ENCODE measurements at places on chromosomes 7 and 10.
A peak's percentile ranks its signal among the peaks of the same experiment; 100 is the strongest.

DNA sequence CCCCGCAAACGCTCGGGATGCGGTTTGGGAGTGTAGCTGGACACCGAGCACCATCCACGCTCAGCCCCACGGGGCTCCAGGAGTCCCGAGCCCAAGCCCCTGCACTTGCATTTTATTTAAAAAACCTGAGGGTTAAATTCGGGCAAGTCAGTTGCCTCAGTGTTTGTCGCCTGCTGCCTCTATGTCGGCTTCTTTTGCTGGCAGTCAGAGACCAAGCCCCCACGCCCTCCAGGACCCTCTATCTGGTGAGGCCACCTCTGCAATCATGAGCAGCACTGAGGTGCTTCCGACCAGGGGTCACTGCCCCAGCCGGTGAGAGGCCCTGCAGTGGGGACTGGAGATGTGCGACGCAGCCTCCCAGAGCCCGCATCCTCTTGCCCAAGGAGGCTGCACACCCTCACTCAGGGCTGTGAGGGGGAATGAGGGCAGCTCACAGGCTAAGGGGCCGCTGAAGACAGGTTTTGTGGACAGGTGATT lies 13.3 kb upstream of the ZNF273 start:
- DNase-seq: peak; percentile 18

DNA sequence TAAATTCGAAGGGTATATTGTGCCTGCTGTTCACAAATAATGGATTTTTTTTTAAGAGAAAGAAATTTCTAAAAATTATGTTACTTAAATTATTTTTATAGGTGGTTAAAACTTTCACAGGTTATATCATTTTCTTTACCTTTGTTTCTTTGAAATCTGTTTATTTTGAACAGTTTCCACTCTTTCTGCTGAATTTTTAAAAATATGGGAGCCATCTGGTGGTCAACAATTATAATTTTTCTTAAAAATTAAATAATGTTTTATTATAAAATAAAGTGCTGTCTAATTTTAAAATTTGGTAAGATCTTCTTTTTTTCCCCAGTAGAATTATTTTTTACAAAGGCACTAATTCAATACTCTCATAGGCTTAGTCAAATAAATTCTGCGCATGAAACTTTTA lies 263.9 kb downstream of the ETV1 start:
- no peak for DNase-seq

DNA sequence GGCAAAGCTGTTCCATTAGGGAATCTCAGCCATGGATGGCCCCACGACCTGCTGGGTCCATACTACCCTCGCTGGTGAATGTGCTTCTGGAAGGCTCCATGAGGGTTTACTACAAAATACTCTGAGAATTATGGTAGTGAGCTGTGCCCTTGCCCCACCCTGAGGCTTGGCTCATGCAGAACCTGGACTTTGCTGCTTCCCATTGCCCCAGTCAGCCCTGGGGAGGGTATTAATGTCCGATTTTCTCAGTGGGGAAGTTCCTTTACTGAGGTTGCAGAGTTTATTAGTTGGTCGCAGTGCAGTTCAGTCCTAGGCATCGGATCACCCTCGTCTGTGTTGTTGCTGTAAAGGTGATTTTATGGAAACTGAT lies 310.1 kb downstream of the WDR37 start:
- no peak for DNase-seq

GRCh38 chr7:128172151-128172550 lies 68.9 kb upstream of the LEP start:
- DNase-seq: no peak

DNA sequence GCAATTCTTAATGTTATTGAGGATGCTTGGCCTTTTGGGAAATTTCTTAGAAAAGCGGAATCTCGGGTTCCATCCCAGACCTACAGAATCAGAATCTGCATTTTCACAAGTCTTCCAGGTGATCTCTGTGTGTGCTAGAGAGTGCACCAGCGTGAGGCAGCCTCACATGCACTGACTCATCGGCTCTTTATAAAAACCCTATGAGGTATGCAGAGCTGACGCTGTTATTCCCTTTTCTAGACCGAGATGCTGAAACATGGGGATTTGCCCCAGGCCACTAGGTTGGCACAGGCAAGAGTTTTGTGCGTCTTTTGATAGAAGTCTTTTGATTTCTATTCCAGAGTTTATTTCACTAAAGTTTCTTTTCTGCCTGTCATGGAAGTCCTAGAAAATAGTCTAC lies 61.2 kb downstream of the CDCA7L start:
- DNase-seq: no peak

GRCh38 chr10:58140691-58141347 lies 126.9 kb downstream of the IPMK start:
- no peak for DNase-seq

DNA sequence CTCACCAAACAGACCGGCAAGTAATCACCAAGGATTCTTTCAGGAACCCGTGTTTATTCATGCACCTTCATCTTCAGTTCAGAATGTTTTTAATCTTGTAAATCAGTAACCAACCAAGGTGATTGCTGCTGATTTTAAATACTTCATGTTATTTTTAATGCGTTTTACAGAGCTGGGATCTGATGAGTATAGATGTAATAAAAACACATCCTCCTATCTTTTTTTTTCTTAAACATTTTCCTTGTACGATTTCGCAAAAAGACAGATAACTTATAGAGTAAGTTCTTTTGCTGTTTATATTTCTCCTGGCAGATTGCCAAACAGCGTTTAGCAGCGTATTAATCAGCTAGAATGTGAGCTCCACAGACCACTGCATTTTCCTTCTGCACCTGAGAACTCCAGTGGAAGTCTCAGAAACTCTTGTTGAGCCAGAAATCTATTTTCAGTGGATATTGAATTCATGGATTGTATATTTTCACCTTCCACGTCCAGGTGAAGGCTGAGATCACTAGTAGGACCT lies 397.8 kb upstream of the NRP1 start:
- no peak for DNase-seq

- DNase-seq: no peak
Observed at GRCh38 chr10:84158550-84158949, 15.1 kb upstream of the GPR15LG start.

GRCh38 chr7:67608806-67609205 lies 612.2 kb downstream of the TYW1 start:
- DNase-seq: no peak

- no peak for DNase-seq
Observed at GRCh38 chr7:25967278-25968204, 184.5 kb upstream of the NFE2L3 start.

GRCh38 chr7:73647725-73648592 lies 19.7 kb upstream of the VPS37D start:
- DNase-seq: peak; percentile 72

GRCh38 chr7:25521236-25521635 lies 292.9 kb upstream of the NPVF start:
- no peak for DNase-seq

DNA sequence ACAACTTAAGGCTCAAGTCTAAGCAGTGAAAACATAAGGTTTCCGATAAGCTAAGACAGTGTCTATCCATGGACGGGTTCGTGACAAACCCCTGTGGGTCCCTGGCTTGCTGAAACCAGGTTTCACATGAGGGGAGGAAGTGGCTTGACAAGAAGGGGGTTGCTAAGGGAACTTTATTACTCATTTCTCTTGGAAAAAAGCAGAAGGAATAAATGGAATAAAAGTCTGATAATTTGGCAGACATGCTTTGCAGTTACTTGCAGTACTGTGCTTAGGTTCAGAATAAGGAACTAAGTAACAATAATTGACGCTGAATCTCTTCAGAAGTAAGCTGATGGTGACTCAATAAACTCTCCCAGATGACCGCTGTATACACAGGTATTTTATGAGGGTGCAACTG lies 34.7 kb downstream of the RBM17 start:
- DNase-seq: no peak

DNA sequence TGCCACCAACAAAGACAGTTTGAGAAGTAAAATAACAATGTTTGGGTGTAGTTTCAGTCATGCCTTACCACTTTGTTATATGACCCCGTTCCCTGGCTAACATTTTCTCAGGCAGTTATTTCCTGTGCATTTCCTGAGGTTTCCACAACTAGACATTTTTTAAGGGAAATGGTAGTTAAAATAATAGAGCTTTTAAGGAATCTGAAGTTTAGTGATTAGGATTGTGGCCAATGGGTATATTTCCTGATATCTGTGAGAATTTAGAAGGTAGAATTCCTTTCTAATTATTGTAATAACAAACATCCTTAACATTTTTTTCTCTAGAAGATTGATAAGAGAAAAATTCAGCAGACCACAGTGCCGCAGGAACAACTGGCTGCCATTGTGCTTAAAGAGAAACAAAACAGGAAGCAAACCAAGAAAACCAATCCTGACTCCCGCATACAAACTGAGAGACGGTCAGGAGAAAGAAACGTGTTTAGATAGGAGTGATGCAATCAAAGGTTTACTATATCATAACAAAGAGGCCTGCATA lies 193.6 kb downstream of the MBL2 start:
- no peak for DNase-seq

- DNase-seq: no peak
Observed at GRCh38 chr7:110486549-110486948, 604.4 kb upstream of the LRRN3 start.

DNA sequence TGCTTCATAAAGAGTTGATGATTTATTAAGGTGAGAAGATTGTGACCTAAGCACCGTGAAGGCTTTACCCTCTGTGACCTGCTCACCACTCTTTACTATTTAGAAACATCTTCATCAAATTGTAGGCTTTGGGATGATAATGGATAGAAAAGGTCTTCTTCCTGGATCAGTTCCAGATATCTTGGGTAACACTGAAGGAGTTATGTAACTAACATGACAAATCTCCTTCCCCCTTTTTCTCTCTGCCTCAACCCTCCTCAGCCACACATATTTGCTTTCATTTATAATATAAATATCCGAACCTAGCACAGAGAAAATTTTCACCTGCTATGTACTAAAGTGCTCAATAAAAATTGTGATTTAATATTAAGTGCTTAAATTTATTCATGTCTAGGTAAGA lies 151.5 kb downstream of the FRMD4A start:
- DNase-seq: no peak

DNA sequence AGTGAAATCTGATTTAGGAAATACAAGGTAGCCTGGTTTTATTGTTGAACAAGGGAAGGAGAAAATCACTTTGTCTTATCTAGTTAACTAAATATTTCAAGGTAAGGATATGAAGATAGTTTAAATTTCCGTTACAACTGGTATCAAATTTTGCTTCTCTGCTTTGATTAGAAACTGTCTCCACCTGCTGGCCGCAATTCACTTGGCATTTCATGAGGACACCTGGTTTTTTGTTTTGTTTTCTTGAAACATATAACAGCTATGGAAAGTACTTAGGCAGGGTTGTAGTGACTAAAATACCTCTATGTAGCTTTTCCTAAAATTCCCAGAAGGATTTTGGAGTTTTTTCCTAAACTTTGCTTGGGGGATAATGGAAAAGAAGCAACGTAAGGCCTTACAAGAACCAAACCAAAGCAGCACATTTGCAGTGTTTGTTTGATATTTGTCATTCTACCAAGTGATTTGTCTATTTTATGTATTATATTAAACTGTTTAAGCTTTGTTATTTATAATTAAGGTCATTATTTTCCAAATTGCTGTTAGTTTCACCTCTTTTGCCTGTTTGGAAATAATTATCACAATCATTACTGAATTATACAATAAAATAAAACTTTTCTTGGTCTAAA lies 73.6 kb downstream of the AHCYL2 start:
- peak; percentile 58 for DNase-seq

DNA sequence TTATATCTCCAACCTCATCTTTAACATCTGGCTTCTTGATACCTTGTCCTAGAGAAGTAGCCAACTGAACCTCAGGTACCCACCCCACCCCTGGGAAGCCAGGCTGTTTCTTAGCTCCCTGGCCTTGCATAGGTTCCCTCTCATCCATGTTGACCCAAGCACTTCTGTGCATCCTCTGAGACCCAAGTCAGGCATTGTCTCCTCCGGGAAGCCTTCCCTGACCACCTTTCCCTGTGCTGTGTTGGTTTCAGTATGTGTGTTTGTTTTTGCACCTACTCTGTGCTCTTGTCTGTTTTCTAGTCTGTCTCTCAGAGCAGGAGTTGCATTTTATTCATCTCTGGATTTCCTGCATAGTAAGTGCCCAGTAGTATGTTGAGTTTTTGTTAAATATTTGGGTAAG lies 93.4 kb upstream of the ANLN start:
- DNase-seq: no peak

GRCh38 chr7:77696057-77696642 lies at the start of gene RSBN1L:
RSBN1L (plus strand) TSS chr7:77696459; CDS start chr7:77696470, 11 bp downstream.
- DNase-seq: peak; percentile 96

GRCh38 chr10:33143160-33143728 lies 185.2 kb upstream of the ITGB1 start:
- DNase-seq: no peak

GRCh38 chr10:20593649-20594048 lies 303.5 kb downstream of the NEBL start:
- DNase-seq: no peak

DNA sequence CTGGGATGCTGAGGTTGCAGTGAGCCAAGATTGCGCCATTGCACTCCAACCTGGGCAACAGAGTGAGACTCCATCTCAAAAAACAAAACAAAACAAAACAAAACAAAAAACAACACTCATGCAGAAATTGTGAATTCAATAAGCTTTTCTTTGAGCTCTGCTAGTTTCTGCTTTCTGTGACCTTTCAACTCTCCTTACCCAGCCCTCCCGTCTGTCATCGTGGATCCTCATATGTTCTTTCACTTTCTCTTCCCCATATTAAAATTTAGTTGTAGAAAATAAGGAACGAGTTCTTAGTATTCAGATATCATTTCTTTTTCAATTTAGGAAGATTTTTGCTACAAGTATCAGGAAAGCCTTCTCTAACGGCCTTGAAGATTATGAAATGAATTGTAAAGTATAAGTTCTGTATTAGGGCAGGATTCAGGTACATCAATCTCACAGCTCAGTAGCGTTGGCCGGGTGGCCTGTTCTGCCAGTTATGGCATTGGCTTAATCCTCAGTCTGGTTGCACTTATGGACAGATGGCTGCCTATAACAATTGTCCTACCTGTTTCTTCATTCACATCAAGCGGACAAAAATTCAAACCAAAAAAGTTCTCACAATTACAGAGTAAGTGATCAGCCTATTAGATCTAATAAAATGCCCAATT lies 1167.0 kb downstream of the SORCS3 start:
- DNase-seq: no peak

DNA sequence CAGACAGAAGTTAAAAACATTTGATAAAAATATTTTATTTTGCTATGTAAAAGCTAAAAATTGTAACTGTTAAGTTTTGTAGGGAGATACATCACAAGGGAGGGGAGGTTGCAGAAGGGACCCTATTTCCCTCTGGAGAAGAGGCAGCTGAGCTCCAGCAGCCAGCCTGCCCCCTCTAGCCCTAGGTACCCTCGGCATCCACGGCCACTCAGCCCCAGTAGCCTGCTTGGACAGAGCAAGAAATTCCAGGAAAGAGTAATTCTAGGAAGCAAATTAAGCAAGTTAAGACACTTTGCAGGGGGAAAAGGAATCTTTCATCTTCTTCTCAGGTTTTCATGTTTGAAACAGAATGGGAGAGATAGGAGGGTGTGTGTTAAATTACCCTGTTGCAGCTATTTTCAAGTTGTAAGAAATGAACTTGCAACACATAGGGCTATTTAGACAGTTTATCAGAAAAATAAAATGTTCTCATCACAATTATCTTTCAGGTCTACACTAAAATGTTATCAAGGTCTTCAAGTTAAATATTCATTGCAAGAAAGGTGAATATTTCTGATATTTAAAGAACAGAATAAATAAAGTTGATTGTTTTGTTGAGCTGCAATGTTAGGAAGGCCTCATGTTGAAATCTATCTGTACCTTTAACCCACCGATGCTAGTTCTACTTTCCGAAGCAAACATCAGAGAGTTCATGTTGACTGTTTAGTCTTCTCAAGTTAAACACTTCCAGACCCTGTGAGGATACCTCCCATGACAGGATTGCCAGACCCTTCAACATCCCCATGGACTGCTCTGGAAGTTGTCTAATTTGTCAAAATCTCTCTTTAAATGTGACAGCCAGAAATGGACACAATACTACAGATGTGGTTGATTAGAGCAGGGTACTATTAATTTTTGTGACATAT lies 5.5 kb downstream of the SGCE start:
- no peak for DNase-seq
